ENCODE measurements at places on chromosomes 7 and 10.

DNA sequence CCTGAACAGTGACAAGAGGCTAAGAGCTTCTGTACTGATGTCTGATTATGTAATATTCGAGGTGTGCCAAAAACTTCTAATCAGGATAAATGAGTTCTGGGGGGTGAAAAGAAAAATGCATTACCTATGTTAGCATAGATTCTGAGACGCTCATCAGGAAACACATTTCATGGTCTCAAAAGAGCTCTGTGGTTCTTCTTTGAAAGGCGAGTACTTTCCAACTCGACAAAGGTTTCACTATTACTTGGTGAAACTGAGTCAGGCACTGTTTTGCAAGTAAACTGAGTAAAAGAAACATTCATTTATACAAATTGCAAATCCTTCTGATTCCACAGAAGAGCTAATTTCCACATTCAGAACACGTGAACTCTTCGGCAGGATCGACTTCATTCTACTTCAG, 523.2 kb downstream of the GATA3 start:
- no peak for DNase-seq

DNA sequence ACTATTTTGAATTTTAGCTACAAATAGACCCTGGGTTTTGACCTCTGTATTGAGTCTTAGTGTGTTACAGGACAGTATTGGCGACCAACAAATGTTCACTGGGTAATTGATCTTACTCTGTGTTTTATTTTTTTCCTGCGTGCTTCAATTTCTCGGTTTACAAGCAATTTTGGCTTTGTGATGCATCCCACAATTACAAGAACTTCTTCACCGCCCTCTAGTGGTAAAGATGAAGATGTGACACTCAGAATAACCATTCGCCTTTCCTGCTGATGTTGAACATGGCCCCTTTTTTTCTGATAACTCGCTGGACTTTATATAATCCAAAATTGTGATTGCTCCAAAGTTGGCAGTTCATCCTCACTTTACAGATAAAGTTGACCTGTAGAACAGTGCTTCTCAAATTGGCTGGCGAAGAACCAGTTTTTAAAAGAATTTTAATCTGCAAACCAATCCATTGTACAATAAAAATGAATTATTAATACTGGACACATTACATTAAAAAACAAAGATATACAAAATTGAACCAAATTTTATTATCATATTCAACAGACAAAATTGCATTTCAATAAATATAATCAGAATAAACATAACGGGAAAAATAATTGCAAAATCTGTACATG, 20.2 kb upstream of the SMC3 start:
- DNase-seq = peak; percentile 72

- DNase-seq = no peak
Measured at GRCh38 chr7:158910254-158911053, 54.1 kb downstream of the DYNC2I1 start.

GRCh38 chr7:90625051-90625450, 28.9 kb downstream of the CDK14 start:
- no peak for DNase-seq

- peak; percentile 9 for DNase-seq
Measured at GRCh38 chr7:44956157-44956766, 22.6 kb downstream of the MYO1G start.

DNA sequence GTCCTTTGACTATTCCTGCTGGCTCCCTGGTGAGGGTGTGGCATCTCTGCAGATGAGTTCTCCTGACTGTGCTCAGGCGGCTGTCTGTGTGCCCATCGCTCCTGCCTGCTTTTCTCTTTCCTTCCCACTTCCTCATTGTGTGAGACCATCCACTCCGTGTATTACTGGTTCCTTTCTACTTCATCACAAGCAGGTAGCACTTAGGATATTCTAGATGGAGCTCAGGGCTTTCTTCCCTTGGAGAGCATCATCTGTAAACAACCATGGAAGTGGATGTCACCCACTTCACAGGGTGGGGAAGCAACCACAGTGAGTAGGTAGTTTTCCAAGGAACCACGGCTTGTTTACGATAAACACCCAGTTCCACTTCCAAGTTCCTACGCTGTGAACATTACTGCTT, 15.7 kb downstream of the DNAJB6 start:
- DNase-seq = no peak

DNA sequence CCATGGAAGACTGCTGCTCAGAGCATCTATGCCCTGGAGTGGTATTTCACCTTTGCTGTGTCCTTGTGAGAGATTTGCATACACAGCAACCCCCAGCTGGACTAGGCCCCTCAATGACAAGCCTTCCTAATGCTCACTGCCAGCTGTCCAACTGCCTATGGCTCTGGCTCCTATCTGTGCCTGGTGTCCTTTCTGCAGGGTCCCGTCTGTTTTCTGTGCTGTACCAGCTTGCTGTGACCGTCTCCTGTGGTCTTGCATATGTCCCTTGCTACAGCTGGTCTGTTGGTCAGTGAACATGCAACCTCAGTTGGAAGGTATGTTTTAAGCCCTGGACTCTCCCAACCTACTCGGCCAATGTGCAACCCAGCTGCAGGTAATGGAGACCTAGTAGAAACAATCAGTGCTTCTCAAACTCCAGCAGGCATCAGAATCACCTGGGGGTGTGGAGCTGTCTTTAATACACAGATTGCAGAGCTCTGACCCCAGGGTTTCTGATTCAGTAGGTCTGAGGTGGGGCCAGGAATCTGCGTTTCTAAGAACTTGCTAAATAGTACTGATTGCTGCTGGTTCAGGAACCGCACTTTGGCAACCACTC, 306.4 kb upstream of the ZNF32 start:
- no peak for DNase-seq

GRCh38 chr10:29470843-29471543, 163.8 kb downstream of the SVIL start:
- DNase-seq = no peak

GRCh38 chr7:105787793-105788192, 88.6 kb downstream of the ATXN7L1 start:
- DNase-seq = no peak

DNA sequence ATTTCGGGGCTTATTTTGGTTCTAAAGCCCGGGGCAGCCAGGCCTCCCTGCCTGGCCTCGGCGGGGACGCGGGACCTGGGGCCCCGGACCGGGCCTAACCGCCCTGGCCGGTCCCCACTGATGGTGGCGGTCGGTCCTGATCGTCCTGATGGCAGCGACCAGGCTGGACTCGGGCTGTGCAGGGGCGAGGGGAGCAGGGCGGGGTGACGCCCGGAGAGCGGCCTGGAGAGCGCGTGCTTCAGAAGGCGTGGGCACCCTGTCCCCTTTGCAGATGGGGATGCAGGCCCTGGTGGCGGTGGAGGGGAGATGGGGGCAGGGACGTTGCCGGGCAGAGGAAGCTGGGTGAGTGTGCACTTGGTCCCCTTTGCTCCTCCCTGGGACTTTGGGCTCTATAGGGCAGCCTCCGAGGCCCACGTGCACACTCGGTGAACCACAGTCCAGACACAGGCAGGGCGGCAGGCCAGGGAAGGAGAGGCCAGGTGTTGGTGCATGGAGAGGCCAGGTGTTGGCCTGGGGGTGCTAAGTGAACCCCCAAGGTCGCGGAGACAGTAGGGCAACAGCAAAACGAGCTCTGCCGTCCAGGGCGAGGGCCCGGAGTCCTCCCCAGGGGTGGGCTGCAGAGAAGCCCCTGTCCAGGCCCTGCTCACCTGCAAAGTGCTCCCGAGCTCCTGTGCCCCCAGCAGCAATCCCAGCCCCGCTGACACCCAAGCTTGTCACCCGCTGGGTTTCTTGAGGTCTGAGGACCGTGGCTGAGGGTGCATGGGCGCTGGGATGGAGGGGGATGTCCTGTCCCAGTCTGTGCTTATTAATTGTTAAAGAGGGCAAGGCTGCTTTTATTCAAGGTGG, 42.4 kb upstream of the FAM20C start:
- DNase-seq = no peak

- DNase-seq = no peak
Measured at GRCh38 chr10:103917302-103918052, 507 bp downstream of the STN1 start.

DNA sequence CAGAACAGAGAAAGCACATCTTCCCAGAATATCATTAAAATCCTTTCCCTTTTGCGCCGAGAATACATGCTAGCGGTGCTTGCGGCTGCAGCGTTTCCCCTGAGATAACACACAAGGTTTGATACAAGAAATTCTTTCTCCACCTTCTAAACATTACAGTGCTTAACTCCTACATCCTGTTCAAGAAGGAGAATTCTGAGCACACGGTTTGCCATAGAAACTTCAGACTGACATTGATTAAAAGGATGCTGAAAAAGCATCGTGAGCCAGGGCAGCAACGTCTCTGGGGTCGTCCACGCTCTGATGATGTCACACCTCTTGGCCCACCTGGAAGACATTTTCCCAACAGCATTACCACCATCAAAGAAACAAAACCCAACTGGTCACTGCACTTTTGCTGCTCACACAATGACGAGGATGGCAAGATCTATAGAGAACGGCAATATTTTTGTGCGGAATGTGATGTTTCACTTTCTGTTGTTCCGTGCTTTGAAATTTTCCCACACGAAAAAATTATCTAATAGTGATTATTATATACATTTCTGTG, 27.0 kb upstream of the PRSS1 start:
- no peak for DNase-seq

DNA sequence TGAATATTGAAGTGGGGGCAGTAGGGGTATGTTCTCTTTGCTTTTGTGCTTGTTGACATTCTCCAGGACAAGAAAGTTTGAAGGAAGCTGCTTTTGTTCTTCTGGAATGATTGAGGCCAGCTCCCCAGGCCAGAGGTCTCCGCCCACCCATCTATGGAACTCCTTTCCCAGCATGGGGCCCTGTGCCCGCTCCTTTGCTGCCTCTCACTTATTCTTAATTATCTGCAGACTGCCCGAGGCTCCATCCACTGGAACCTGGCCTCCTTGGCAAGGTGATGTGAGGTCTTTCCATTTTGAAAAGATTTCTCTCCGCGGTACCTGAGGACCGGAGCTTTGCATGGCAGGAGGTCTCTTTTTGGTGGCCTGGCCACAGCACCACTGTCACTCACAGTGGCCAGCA, 39.3 kb upstream of the MKI67 start:
- no peak for DNase-seq

- DNase-seq = no peak
Measured at GRCh38 chr7:17497136-17497535, 198.7 kb downstream of the AHR start.

GRCh38 chr7:26298472-26299058, 6.9 kb downstream of the SNX10 start:
- DNase-seq = no peak

DNA sequence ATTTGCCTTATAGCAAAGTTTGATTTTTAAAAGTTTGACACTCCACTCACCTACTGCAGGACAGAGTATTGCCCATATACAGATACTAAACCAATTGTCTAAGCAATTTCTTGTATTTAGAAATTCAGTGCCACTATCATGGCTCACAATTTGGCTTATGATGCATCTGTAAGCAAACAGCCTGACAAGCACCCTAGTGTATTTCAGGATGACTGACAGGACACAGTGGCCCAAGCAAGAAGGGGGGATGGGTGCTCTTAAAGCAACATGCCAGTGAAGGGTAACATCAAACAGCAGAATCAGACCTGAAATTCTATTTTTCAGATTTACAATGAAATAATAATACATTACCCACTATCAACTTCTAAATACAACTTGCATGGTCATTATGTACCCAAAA, 30.5 kb downstream of the CTNNA3 start:
- DNase-seq = no peak

DNA sequence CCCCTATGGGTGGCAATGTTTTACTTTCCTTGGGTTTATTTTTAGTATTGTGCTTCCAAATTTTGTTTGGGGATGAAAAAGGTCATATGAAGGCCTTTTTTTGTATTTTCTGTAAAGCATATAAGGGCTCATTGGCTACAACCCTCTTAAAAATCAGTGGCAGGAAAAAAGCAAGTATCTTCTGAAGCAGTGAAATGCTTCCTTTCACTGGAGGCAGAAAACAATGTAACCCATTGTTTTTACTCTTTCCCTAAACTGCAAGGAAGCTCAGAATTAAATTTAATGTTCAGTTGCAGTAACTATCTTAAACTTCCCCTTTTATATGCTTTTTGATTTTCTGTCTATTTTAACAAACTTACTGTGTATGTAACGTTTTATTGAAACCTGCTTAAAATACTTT, 148.7 kb upstream of the LYZL1 start:
- no peak for DNase-seq

DNA sequence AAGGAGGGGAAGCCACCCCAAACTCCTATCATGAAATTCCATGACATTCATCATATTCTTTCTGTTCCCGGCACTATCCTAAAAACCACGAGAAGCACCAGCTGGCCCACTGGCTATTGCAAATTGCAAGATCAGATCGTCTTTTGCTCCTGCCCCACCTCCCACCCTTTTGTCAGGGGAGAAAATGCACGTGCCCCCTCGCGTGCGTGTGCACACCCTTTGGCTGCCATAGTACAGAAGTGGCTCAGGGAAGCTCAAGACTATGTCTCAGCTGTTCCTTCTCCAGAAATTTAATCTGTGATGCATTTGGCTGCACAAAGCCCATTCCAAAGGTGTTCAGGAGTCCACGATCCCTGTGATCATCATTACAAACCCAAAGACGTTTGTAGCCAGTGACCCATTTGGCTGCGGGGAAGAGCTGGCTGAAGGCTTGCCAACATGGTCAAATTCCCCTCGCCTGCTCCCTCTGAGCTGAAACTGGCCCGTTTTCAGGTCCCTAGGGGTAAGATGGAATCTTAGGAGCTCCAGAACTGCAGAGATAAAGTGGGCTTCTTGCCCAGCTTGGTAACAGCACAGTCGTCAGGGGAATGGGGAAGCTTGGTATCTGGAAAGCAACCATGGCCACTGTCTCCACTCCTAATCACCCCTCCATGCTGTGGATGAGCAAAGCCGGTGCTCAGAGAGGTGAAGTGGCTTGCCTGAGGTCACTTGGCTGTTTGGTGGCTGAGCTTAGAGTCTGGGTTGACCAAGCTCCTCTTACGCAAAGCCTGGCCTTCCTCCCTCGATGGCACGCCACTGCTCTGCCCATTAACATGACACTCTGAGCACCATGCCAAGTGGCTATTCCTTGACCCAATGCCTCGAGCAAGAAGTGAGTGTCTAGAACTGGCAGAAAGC, 155.4 kb downstream of the NEURL1 start:
- DNase-seq = no peak

GRCh38 chr7:80095545-80095944, 39.1 kb upstream of the GNAI1 start:
- DNase-seq = no peak

DNA sequence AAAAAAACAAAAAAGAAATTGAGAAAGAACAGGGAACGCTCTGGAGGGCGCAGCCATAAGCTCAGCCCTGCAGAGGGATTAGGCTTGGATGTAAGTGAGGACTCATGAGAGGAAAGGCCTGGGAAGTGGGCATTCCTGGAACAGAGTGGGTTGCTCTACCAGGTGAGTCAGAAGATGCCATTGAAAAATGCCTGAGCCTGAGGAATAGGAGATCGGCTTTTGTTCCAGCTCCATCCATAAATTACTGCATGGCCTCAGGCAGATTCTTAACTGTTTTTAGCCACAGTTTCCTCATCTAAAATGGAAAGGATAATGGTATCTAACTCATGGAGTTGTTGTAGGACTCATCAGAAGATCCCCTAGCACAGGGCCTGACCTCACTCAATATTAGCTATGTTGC, 1.1 kb upstream of the RGR start:
- DNase-seq = no peak
